ENCODE measurements at places on chromosomes 3 and 15.

DNA sequence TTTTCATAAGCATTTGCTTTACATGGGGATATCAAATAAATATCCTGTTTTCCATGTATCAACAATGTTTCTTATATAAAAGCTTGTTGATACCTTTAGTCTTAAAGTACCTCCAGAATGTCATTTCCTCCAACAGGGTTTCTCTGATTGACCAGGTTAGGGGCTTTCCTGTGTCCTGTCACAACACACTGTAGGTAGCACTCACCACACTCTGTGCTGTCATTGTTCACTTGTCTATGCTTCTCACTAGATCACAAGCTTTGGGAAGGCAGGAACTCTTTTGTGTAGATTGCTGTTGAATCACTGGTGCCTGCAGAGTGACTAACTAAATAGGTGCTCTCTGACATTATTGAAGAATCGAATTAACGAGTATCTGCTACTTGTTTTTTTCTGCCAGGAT is 49.8 kb downstream of the USP50 start:
- no peak for DNase-seq

DNA sequence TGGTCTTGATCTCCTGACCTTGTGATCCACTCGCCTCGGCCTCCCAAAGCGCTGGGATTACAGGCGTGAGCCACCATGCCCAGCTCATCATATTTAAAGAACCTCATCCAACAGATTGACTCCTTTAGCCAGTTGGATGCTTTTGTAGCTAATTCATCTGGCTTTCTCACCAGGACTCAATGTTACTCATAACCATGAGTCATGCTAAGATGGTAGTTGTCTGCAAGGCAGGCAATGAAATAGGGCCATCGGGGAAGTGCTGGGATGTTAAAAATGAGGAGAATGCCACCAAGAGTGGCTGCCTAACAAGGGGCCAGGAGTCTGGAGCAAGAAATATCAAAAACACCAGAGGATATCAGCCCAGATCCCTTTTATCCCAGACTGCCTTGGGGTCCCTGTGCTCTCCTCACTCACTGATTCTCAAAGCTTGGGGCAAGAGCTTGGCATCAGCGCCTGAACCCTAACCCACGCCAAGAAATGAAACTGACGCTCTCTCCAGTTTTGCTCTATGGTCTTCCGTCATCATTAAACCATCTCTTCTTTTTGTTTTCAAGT is 7.4 kb upstream of the PCOLCE2 start:
- peak; percentile 35 for DNase-seq

- DNase-seq = peak; percentile 50
These were observed 355.5 kb downstream of the TIGIT start for GRCh38 chr3:114649331-114649730.

- DNase-seq = peak; percentile 24
These were observed 108.7 kb downstream of the P2RY1 start for GRCh38 chr3:152943645-152944044.

- DNase-seq = no peak
These were observed 53.7 kb downstream of the BDH1 start for GRCh38 chr3:197501879-197502620.
